ENCODE measurements at places on chromosomes 3 and 15. TPM values are rescaled to one million over a fixed set of nuclear protein-coding genes. Genes with fewer than 3 reads are reported as not detected.
A peak's percentile ranks its signal among the peaks of the same experiment; 100 is the strongest.

Gene SLC2A2
- total RNA-seq, result 0.13 TPM

- H3K4me3 ChIP-seq, result no peak overlapping the region
- no peaks in the 10 kb centered on the region for H3K36me3 ChIP-seq
- H3K4me1 ChIP-seq, result peaks cover 17% of the 10 kb centered on the region
- DNase-seq, result no peak
- H3K27ac ChIP-seq, result no peak overlapping the region
Measured at GRCh38 chr3:171374260-171374659, 85.9 kb downstream of the TNIK start.

GRCh38 chr3:95097493-95097892 is 1034.6 kb downstream of the NSUN3 start:
- DNase-seq, result no peak
- H3K27me3 ChIP-seq, result no peaks in the 10 kb centered on the region
- H3K36me3 ChIP-seq, result no peaks in the 10 kb centered on the region
- H3K4me1 ChIP-seq, result no peaks in the 10 kb centered on the region
- H3K27ac ChIP-seq, result no peak overlapping the region

DNA sequence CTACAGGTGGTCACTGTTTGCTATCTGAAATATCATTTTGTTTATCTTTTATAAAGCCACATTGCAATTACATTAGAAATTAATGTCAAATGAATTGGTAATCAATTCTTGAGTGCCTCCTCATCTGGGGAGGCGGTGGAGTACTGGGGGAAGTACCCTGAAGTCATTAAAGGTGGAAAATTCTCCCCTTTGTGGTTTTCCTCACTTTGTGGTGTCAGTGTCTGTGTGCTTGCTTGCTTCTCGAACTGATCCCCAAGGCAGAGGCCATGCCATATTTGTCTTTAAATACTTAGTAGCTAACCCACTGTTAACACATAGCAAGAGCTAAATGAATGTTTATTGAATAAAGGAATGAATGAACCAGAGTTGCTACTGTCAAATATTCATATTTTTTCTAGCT is 40.5 kb upstream of the CCK start:
- H3K36me3 ChIP-seq, result no peaks in the 10 kb centered on the region
- no peak overlapping the region for H3K27ac ChIP-seq
- no peaks in the 10 kb centered on the region for H3K4me1 ChIP-seq
- no peaks in the 10 kb centered on the region for H3K27me3 ChIP-seq
- H3K4me3 ChIP-seq, result no peak overlapping the region

GRCh38 chr3:88263417-88264100 is 113.8 kb downstream of the C3orf38 start:
- no peak overlapping the region for H3K4me3 ChIP-seq
- no peaks in the 10 kb centered on the region for H3K27me3 ChIP-seq
- DNase-seq, result no peak
- H3K4me1 ChIP-seq, result no peaks in the 10 kb centered on the region
- H3K27ac ChIP-seq, result no peak overlapping the region

DNA sequence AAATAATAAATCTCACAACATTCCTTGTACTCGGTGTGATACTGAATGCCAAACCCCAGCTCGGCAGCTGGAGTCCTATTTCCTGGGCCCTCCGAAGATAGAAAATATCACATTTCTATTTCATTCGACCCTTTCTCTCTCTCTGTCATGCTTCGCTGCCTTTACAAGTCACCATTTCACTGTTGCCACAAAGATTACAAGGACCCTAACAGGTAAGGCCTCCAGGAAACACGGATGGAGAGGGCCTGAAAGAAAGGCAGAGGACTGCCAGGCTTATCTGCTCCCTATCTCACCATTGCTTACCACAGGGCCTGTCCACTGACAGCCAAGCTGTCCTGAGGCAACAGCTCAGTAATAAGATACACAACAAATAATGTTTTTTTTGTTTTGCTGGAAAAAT is 376.5 kb downstream of the MECOM start:
- H3K27me3 ChIP-seq, result no peaks in the 10 kb centered on the region
- H3K27ac ChIP-seq, result peak overlapping the region; percentile 28
- no peak for DNase-seq
- H3K4me3 ChIP-seq, result no peak overlapping the region

Data from upper lobe of left lung (tissue), 6 donors.